Activated naive CD4-positive, alpha-beta T cell treated with anti-CD3 and anti-CD28 coated beads, Interleukin-2, amount 10 ng/mL, durations not matched to agents 7 days and 5 days (primary cell): ENCODE measurements at places on chromosomes 12 and 14.

- no peak for DNase-seq
These were observed 7.4 kb downstream of the GTSF1 start for GRCh38 chr12:54465857-54466523.

GRCh38 chr12:67202011-67202677 lies 67.0 kb upstream of the CAND1 start:
- DNase-seq: no peak

- no peak for DNase-seq
These were observed 615.9 kb downstream of the VRK1 start for GRCh38 chr14:97413022-97413539.

GRCh38 chr14:50095895-50096294 lies 20.5 kb downstream of the VCPKMT start:
- DNase-seq: no peak

- no peak for DNase-seq
These were observed 2.9 kb downstream of the RAD52 start for GRCh38 chr12:946631-947030.

- no peak for DNase-seq
These were observed 38.6 kb upstream of the TPH2 start for GRCh38 chr12:71900091-71900490.

DNA sequence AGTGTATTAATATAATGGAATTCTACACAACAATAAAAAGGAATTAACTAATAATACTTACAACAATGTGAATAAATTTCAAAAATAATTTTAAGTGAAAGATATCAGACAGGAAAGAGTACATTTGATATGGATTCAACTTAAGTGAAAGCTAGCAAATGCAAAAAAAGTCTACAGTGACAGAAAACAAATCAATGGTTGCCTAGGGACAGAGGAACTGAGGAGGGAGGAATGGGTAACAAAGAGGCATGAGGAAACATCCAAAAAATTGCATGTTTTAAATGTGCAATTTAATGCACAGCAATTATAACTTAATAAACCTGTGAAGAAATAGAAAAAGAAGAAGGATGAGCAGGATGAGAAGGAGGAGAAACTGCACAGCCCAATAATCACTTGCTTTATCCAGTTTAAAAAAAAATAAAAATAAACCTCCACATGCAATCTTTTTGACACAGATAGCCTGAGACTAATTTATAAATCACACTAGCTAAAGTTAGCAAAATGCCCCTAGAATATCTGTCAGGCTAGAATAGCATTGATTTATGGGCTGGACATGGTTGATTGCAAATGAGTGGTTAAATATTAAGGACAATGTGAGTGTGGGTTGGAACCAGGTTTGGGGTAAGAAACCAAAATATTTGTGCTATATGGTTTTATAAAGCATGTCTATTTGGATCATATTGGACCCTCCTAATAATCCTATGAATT lies 1089.1 kb downstream of the TRHDE start:
- no peak for DNase-seq

DNA sequence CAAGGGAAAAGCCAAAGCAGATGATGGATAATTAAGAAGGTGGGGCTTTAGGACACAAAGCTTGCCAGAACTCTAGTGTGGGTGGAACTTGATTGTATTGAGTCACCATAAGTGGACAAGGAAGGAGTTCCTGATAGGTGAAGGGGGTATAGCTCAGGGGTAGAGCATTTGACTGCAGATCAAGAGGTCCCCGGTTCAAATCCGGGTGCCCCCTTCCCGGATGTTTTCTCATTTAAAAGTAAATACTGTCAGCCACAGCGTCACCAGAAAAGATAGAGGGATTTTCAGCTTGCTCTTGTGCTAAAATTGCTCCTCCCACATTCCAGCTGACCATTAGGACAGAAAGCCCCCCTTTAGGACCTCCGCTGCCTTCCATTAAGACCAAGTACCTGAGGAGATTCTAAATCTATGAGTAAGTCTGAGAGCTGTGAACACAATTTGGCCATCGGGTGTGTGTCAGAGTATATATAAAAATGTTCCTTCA lies 36.6 kb downstream of the DCAF4 start:
- no peak for DNase-seq

DNA sequence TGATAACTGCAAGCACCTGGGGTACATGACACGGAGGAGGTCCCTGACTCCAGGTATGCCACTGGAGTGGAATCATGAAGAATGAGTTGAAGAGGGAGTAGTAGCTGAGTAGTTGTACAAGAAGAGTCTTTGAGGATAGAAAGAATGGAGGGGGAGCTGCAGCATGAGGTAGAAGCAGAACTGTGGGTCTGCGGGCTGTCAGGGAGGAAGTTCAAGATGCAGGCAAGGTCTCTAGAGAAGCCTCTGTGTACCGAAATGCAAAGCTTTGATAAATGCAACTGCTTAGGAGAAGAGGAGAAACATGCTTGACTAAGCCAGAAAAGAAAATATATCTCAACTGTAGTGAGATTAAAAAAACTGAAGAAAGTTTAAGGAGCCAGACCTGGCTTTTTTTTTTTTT lies 91.5 kb downstream of the CPNE8 start:
- no peak for DNase-seq

DNA sequence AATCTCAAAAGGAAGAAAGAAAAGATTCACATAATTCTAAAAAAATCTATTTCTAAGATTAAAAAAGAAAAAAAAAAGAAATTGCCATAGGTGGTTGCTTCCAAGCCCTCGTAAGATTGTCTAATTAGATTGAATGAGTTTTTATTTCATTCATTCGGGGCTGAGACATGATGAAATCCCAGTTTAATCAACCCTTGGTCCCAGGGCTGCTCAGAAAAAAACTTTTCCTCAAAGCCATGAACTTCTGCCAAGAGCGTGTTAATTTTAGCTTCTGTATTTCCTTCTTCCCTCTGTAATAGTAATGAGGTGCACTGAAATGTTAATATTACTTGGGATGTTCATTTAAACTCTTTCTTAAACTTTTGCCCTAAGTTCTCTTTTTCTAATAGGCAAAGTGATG lies 62.6 kb downstream of the TMEM132D start:
- DNase-seq: no peak

- no peak for DNase-seq
These were observed 83.4 kb downstream of the TMX1 start for GRCh38 chr14:51323492-51323891.
